ENCODE measurements at places on chromosomes 11 and 22. TPM values are rescaled to one million over a fixed set of nuclear protein-coding genes. Genes with fewer than 3 reads are reported as not detected.
A peak's percentile ranks its signal among the peaks of the same experiment; 100 is the strongest.

DNA sequence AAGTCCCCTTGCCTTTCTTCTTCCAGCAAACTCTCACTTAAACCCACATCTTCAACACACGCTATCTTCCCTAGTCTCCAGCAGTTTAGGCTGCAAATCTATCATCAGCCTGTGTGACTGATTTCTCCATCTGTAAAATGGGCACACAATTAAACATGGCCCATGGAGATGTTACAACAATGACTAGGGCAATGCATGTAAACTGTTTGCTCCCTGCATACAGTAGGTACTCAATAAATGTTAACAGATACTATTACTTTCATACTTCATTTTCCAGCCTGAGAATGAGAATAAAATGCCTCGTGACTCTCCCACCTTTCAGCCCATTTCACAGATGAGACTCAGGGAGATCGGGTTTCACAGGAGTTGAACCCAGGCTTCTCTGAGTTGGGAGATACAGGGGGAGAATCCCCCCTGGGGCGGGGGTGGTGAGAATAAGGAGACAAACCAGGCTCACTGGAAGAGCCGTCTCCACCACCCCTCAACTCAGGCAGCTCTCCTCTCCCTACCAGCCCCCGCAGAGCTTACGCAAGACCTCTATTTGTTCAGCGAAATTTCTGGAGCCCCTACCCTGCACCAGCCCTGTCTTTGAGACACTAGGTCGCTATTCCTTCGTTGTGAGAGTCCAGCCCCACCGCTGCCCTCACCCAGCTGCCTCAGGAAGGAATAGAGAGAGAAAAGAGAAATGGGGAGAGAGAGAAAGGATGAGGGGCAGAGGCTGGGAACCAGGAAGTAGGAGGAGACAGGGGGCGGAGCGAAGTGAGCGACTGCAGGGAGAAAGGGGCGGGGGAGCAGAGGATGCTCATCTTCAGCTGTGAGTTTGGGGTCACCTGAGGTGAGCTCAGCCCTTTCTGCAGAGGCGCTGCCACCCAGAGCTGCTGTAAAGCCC is 42.1 kb upstream of the KLHL35 start:
- H3K4me3 ChIP-seq = no peak overlapping the region
- H3K36me3 ChIP-seq = no peaks in the 10 kb centered on the region
- DNase-seq = no peak
- peaks cover 3% of the 10 kb centered on the region for H3K4me1 ChIP-seq
- H3K27ac ChIP-seq = peak overlapping the region; percentile 94

DNA sequence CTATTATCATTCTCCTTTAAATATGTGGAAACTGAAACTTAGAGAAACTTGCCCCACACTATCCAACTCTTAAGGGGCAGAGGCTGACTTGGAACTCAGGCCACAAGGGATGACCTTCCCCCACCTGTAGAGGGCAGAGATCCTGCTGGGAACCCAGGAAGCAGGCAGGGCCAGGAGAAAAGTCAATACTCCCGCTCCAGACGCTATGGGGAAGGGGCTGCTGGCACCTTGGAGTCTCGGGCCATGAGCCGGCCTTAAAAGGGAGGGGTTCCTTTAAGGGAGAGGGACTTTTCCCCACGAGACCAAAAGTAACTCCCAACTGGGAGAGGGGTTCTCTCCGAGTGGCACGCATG is 620 bp upstream of the ANO5 start:
- no peak for DNase-seq
- H3K27ac ChIP-seq = no peak overlapping the region
- H3K27me3 ChIP-seq = no peaks in the 10 kb centered on the region
- H3K36me3 ChIP-seq = no peaks in the 10 kb centered on the region
- H3K4me1 ChIP-seq = no peaks in the 10 kb centered on the region

DNA sequence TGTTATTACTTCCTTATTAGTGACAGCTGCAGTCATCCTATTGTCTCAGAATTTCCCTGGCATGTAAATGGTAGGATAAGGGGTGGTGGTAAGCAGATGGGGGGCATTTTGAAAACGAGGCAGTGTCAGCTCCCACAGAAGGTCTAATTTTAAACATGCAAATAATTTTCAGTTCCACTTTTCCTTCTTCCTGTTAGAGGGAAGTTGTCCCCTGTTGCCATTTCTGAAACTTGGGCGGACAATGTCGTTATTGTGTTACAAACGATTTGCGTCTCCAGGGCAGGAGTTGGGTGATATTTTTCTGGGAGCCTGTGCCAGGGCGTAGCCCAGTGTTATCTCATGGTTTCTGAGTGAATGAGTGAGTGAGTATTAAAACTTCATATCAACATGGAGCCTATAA is 7.4 kb downstream of the PTPRJ start:
- no peaks in the 10 kb centered on the region for H3K4me1 ChIP-seq
- H3K27ac ChIP-seq = peak overlapping the region; percentile 4
- no peak for DNase-seq
- H3K4me3 ChIP-seq = no peak overlapping the region
- H3K27me3 ChIP-seq = no peaks in the 10 kb centered on the region

- no peak overlapping the region for H3K4me3 ChIP-seq
- no peak for DNase-seq
- no peaks in the 10 kb centered on the region for H3K36me3 ChIP-seq
- no peaks in the 10 kb centered on the region for H3K27me3 ChIP-seq
- H3K4me1 ChIP-seq = no peaks in the 10 kb centered on the region
Measured at GRCh38 chr22:43269246-43269645, 73.9 kb downstream of the SCUBE1 start.

DNA sequence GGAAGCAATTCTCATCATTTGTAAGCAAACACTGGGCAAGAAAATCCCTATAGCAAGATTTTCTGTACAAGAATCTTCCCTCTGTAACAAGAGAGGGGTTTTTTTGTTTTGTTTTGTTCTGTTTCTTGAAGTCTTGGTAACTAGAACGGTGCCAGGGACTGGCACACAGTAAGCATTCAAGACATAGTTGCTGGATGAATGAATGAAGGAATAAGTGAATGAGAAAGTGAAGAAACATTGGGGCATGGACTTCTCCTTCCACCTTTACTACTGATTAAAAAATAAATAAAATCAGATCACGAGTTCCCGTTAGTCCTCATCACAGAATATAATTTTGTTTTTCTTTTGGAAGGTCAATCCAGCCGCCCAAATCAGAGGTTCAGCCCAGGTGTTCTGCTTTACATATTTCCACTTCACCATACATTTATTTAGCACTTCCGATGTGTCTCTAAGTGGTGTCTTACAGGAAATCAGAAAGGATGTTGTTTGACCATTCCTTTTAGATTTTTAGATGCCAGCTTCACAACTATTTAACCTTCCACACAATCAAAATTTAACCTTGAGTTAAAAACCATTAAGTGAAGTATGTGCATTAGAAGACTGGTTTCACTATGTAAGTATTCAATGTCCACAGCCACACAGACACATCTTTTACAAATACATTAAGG is 281.2 kb downstream of the CADM1 start:
- no peak for DNase-seq
- no peak overlapping the region for H3K4me3 ChIP-seq
- H3K27me3 ChIP-seq = no peaks in the 10 kb centered on the region
- no peaks in the 10 kb centered on the region for H3K36me3 ChIP-seq
- H3K4me1 ChIP-seq = no peaks in the 10 kb centered on the region
- H3K27ac ChIP-seq = no peak overlapping the region

DNA sequence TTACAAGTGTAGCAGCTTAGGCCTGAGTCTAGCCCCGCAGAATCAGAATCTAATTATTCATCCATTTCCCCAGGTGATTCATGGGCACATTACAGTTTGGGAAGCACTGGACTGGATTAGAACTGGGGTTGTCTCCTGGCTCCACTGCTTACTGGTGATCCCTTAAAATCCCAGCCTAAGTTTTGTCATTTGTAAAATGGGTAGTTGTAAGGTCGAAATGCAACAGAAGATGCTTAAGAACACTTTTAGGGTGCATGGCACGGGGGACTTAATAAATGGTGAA is 1.3 kb downstream of the STX3 start:
- H3K27ac ChIP-seq = peak overlapping the region; percentile 93
- peak overlapping the region; percentile 91 for H3K4me3 ChIP-seq
- no peaks in the 10 kb centered on the region for H3K27me3 ChIP-seq
- DNase-seq = no peak
- no peaks in the 10 kb centered on the region for H3K36me3 ChIP-seq

DNA sequence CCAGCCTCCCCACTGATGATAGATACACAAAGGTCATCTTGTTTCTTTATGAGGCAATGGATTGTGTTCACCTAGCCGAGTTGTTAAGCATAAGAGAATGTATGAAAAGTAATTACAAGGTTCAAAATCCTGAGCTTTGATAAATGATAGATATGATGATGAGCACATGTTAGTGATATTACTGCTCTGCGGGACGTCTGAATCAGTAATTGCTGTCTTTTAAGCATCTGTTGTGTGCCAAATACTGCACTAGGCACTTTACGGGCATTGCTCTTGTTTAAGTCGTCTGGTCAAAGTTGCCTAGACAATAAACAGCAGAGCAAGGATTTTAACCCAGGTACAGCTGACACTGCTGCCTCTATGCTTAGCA is 559 bp upstream of the RNF141 start:
- H3K36me3 ChIP-seq = no peaks in the 10 kb centered on the region
- peak overlapping the region; percentile 80 for H3K4me3 ChIP-seq
- H3K27ac ChIP-seq = peak overlapping the region; percentile 95
- no peaks in the 10 kb centered on the region for H3K4me1 ChIP-seq

DNA sequence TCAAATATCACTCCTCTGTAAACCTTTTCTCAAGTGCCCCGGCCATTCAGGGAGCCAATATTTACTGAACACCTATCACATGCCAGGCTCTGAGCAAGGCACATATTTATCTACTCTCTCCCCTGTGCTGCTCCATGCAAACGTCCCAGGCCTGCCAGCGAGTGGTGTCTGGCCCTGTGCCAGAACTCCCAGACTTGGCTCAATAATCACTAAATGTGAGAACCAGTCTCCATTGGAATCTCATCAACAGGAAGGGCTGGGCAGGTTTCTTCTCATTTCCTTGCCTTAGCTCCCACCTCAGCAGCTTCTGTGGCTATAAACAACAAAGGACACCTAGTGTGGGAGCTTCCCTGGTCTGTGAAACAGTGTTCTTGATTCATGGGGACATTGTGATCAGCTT is 21.7 kb downstream of the RASSF10 start:
- H3K4me1 ChIP-seq = no peaks in the 10 kb centered on the region
- peak; percentile 84 for DNase-seq
- H3K27me3 ChIP-seq = no peaks in the 10 kb centered on the region
- H3K4me3 ChIP-seq = no peak overlapping the region
- peak overlapping the region; percentile 50 for H3K27ac ChIP-seq
- H3K36me3 ChIP-seq = no peaks in the 10 kb centered on the region

DNA sequence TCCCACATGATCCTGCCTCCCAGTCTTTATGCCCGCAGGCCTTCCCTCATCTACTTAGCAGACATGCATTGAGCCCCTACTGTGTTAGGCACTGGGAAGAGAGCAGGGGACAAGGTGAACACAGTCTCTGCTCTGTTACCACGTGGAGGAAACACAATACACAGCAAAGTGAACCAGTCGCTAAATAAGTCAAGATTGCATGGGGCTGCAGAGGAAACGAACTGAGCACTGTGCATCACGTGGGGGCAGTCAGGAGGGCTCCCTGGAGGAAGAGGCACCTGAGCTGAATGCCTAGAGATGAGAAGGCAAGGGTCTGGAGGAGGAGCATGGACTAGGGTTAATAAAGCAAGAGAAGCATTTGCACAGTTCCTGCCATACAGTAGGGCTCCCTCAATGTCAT is 102.7 kb downstream of the MN1 start:
- H3K36me3 ChIP-seq = no peaks in the 10 kb centered on the region
- no peaks in the 10 kb centered on the region for H3K4me1 ChIP-seq
- H3K27me3 ChIP-seq = no peaks in the 10 kb centered on the region
- no peak overlapping the region for H3K27ac ChIP-seq
- no peak overlapping the region for H3K4me3 ChIP-seq

- no peaks in the 10 kb centered on the region for H3K36me3 ChIP-seq
- no peak for DNase-seq
- H3K4me1 ChIP-seq = peaks cover 16% of the 10 kb centered on the region
- no peak overlapping the region for H3K27ac ChIP-seq
- peaks cover 6% of the 10 kb centered on the region for H3K27me3 ChIP-seq
Measured at GRCh38 chr11:395866-396265, 1.9 kb downstream of the PKP3 start.

DNA sequence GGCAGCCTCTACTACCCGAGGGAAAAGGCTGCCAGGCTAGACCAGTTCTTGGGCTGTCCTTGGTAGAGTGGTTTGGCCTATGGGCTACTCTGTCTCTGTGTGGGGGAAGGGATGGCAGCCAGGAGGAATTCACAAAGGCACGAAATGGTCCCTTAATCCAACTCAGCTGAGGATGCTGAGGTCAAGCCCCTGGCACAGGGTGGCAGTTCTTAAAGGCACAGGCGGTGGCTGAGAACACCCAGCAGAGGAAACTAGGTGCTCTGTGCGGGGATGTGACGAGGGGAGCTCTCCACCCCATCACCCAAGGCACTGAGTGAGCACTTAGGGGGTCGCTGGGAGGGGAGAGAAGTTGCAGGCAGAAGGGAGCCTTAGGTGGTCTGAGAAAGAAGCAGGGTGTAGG is at the start of gene MFRP:
MFRP (minus strand) TSS at position 101 of the 400 bp plus-strand sequence. CDS start 192 bp downstream, outside the sequence.
- no peak for DNase-seq
- no peaks in the 10 kb centered on the region for H3K36me3 ChIP-seq
- no peak within 1 kb of the TSS for H3K27ac ChIP-seq
- no peak within 1 kb of the TSS for H3K4me3 ChIP-seq

DNA sequence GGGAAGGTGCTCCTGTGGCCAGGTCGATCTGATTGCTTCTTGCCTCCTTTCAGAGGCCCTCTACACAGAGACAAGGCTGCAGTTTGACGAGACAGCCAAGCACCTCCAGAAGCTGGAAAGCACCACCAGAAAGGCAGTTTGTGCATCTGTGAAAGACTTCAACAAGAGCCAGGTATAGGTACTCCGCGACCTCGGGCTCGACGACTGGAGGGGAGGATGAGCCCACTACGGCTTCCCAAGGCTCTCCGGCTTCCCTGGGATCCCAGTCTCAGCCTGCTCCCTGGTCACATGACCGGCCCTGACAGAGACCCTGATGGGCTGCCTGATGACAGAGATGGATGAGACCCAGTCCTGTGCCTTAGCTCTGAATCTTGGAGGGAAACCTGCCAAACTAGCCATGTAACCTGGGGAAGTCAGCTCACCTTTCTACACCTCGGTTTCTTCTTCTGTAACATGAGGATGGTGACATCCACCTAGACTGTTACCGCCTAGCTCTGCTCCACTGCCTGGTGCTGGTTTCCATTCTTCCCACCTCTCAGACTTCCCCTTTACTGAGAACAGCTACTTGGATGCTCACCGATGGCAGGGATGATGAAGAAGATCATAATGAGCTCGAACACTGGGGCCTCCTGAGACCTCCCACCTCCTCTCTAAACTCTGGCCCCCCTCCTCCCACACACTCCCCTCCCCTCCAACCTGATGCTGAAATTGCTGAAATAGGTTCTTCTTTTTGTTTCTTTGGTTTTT is 8.9 kb downstream of the RIBC2 start:
- H3K27me3 ChIP-seq = no peaks in the 10 kb centered on the region
- H3K4me3 ChIP-seq = no peak overlapping the region
- no peak overlapping the region for H3K27ac ChIP-seq
- no peaks in the 10 kb centered on the region for H3K36me3 ChIP-seq
- DNase-seq = no peak

TRIM29 gene
- total RNA-seq = 45.9 TPM

PRMT3 gene
- total RNA-seq = 26.2 TPM

Measured in breast epithelium (tissue), 4 donors.